ENCODE measurements at places on chromosomes 7 and 10. TPM values are rescaled to one million over a fixed set of nuclear protein-coding genes. Genes with fewer than 3 reads are reported as not detected.

UCMA gene
- not detected for total RNA-seq

SPDYE6 gene
- total RNA-seq: not detected

DNA sequence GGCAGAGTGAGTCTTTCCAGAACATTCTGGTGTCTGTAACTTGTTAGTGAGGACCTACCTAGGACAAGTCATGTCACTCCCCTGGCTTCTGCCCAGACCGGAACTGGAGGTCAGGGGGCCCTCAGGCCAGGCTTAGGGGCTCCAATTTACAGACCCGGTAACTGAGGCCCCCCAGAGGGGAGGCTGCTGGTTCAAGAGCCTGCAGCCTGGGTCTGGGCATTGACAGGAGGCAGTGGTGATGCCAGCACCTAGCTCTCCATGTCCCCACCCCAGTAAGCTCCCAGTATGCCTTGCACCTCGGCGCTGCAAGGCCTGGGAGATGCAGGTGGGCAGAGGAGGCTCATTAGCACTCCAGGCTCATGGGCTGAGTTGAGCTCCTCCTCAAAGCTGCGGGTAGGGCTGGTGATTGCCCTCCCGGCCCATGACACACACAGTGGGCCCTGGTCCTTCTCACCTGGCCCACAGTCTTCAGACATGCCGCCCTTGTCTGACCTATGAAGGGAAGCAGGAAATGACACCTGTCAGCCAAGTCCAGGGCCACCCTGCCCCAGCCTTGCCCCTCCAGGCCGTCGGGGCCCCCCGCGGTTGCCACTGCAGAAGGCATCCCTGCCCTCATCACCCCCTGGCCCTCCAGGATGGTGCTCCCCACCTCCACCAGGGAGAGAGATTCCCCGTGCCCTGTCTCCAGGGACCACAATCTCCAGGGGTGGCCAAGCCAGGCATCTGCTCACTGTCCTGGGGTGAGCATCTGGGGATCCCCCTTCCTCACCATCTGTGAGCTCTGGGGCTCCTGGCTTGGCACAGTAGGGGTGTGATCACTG lies 88.3 kb upstream of the TMEM248 start:
- no peaks in the 10 kb centered on the region for H3K4me1 ChIP-seq
- H3K36me3 ChIP-seq: no peaks in the 10 kb centered on the region
- no peak for DNase-seq
- H3K27ac ChIP-seq: no peak overlapping the region
- H3K4me3 ChIP-seq: no peak overlapping the region

DNA sequence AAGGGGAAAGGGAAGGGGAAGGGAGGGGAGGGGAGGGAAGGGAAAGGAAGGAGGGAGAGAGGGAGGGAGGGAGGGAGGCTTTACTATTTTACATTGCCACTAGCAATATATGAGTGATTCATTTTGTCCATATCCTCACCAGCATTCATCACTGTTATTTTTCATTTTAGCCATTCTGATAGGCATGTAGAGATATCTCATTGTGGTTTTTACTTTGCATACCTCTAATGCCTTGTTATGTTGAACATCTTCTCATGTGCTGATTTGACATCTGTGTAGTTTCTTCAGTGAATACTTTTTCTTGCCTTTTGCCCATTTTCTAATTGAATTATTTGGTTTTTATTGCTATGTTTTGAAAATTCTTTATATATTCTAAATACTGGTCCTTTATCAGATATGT lies 52.7 kb downstream of the GCC1 start:
- peaks cover 5% of the 10 kb centered on the region for H3K4me1 ChIP-seq
- no peak overlapping the region for H3K27ac ChIP-seq
- no peak for DNase-seq
- H3K36me3 ChIP-seq: no peaks in the 10 kb centered on the region

GPR26 gene
- not detected for total RNA-seq

- peak overlapping the region; percentile 32 for H3K27ac ChIP-seq
- H3K27me3 ChIP-seq: no peaks in the 10 kb centered on the region
- no peak overlapping the region for H3K4me3 ChIP-seq
These were observed 87.5 kb upstream of the GJD4 start for GRCh38 chr10:35517431-35518181.

GRCh38 chr7:148058753-148059152 lies 531.8 kb upstream of the C7orf33 start:
- DNase-seq: no peak
- H3K27ac ChIP-seq: no peak overlapping the region
- H3K36me3 ChIP-seq: no peaks in the 10 kb centered on the region
- H3K4me1 ChIP-seq: no peaks in the 10 kb centered on the region

CNPY1 gene
- not detected for total RNA-seq

DNA sequence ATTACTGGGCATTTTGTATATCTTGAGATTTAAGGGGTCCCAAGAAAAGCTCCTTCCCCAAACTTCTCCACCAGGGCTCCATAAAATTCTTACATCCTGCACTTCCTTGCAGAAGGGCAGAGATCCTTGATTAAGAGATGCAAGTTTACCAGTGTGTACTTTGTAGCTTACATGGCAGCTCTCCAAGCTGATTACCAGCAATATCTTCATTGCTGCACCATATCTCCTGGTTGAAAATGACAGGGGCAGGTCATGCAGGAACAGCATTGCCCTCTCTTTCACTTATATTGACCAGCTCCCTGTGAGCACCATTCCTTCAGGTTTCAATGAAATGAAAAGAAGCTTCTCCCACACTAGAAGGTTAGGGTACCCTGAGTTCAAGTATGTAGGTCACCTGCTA lies 184.6 kb upstream of the PHYHIPL start:
- no peaks in the 10 kb centered on the region for H3K27me3 ChIP-seq
- no peaks in the 10 kb centered on the region for H3K36me3 ChIP-seq
- H3K4me1 ChIP-seq: no peaks in the 10 kb centered on the region
- no peak for DNase-seq
- no peak overlapping the region for H3K4me3 ChIP-seq

DNA sequence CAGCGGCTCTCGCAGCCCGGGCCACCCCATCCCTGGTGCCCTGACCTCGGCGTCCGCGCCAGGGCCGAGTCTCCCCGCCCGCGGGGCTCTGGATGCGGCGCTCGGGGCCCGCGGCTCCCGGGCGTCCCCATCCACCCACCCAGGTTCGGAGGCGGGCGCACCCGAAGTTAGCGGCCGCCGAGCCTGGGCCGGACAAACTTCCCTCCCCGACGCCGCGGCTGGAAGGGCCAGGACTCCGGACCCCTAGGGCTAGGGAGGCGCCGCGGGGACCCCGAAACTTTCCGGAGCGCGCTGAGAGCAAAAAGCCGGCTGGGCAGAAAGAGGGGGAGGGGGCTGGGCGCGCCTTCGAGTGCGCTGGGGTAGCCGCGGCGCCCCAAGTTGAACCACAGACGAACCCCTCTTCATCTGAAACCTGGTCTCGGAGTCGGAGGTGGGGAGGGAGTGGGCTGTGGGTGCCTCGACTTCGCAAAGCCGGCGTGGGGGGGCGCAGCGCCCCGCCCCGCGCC lies 3.7 kb upstream of the ELFN1 start:
- peak overlapping the region; percentile 81 for H3K27ac ChIP-seq
- no peaks in the 10 kb centered on the region for H3K36me3 ChIP-seq
- H3K27me3 ChIP-seq: peaks cover 8% of the 10 kb centered on the region

TBX20 gene
- 132 TPM for total RNA-seq

KAZALD1 gene
- total RNA-seq: 7.5 TPM

FZD1 gene
- total RNA-seq: 16.9 TPM

FANK1 gene
- 0.67 TPM for total RNA-seq

GRCh38 chr10:122295451-122295809 lies 24.3 kb downstream of the BTBD16 start:
- H3K4me1 ChIP-seq: no peaks in the 10 kb centered on the region
- no peak overlapping the region for H3K4me3 ChIP-seq
- no peaks in the 10 kb centered on the region for H3K36me3 ChIP-seq
- H3K27me3 ChIP-seq: no peaks in the 10 kb centered on the region
- H3K27ac ChIP-seq: no peak overlapping the region

LIPN gene
- not detected for total RNA-seq

WNT16 gene
- 0.12 TPM for total RNA-seq

GRCh38 chr10:80526218-80526617 lies 11.5 kb upstream of the SH2D4B start:
- no peak overlapping the region for H3K4me3 ChIP-seq
- H3K4me1 ChIP-seq: no peaks in the 10 kb centered on the region
- no peaks in the 10 kb centered on the region for H3K36me3 ChIP-seq
- no peak for DNase-seq
- H3K27ac ChIP-seq: no peak overlapping the region

DNA sequence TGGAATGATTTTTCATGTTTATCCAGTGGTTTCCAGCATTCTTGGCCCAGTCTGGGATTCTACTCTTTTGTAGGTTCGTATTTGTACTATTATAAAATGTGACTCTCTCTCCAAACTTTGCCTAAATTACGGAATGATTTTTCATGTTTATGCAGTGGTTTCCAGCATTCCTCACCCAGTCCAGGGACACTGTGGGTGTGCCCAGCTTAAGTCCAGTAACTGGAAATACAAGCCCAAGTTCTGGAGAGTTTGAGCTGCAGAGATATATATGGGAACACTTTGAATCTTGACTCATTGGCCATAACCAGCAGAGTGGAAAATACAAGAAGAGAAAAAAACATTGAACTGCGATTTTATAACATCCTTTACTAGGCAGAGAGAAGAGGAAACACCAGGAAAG lies 5.9 kb upstream of the MAGI2 start:
- no peak for DNase-seq
- H3K4me1 ChIP-seq: peaks cover 26% of the 10 kb centered on the region
- H3K36me3 ChIP-seq: peaks cover 5% of the 10 kb centered on the region
- H3K4me3 ChIP-seq: no peak overlapping the region

DNA sequence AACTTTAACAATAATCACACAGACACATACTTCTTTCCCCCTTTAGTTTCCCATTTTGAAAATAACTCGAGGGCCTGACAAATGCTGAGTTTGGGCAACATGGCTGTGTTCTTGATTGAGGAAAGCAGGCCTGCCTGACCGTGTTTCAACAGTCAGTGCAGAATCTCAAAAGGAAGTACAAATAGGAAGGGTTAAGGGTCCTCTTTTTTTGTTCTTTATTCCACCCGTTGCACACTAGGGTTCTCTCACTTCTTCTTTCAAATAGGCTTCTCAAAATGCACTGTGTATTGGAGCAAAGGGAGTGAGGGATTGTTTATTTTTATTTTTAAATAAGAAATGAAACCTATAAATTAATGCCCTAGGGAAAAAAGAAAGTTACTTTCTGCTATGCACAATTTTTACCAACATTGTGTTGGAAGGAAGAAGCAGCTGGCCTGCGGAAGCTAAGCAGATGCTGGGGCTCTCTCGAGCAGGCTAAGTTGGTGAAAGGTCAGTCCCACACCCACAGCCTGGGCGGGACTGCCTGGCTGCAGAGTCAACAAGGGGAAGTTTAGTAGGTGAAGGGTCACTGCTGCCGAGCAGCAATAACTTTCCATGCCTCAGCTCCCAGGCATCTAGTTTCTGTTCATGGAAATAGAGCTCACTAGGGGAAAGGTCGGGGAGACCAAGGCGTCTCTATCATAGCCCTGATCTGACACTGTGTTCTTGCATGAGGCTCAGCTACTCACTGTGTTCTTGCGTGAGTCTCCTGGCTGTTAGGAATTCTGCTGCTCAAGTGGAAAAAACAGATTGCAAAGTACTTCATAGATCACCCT lies 12.2 kb upstream of the PDK4 start:
- peak; percentile 99 for DNase-seq
- H3K4me3 ChIP-seq: peak overlapping the region; percentile 9
- no peaks in the 10 kb centered on the region for H3K4me1 ChIP-seq
- no peaks in the 10 kb centered on the region for H3K36me3 ChIP-seq
- peak overlapping the region; percentile 97 for H3K27ac ChIP-seq

ASB10 gene
- 11.6 TPM for total RNA-seq

SEMA4G gene
- total RNA-seq: 4.0 TPM

ADAM22 gene
- 1.9 TPM for total RNA-seq

- H3K27me3 ChIP-seq: no peaks in the 10 kb centered on the region
- DNase-seq: no peak
- no peak overlapping the region for H3K4me3 ChIP-seq
- H3K27ac ChIP-seq: no peak overlapping the region
- H3K4me1 ChIP-seq: peaks cover 7% of the 10 kb centered on the region
These were observed 3.1 kb upstream of the FAM171A1 start for GRCh38 chr10:15374156-15374555.

DNA sequence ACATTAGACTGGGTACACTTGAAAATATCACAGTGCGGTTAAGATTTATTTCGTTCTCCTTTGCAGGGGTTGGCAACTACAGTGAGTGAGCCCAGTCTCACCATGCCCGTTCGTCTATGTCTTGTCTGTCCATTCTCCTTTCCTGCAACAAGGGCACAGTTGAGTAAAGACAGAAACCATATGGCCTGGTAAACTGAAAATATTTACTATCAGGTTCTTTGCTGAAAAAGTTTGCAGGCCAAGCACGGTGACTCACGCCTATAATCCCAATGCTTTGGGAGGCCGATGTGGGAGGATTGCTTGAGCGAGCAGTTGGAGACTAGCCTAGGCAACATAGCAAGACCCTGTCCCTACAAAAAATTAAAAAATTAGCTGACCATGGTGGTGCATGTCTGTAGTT lies 11.4 kb upstream of the KCTD7 start:
- no peak for DNase-seq
- H3K4me1 ChIP-seq: no peaks in the 10 kb centered on the region
- H3K27me3 ChIP-seq: no peaks in the 10 kb centered on the region
- no peak overlapping the region for H3K4me3 ChIP-seq
- no peak overlapping the region for H3K27ac ChIP-seq
- no peaks in the 10 kb centered on the region for H3K36me3 ChIP-seq

DNA sequence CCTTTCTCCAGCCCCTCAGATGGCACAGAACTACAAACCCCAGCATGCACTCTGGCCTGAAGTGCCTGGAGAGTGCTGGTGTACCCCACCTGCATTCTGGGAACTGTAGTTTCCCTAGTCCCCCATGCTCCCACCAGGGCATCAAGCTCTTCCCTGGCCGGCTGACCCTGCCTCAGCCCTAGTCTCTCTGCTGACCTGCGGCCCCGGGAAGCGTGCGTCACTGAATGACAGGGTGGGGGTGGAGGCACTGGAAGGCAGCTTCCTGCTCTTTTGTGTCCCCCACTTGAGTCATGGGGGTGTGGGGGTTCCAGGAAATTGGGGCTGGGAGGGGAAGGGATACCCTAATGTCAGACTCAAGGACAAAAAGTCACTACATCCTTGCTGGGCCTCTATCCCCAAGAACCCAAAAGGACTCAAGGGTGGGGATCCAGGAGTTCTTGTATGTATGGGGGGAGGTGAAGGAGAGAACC lies 2.1 kb downstream of the NOS3 start:
- peaks cover 48% of the 10 kb centered on the region for H3K4me1 ChIP-seq
- H3K36me3 ChIP-seq: no peaks in the 10 kb centered on the region
- DNase-seq: no peak
- H3K27me3 ChIP-seq: no peaks in the 10 kb centered on the region

GPR146 gene
- total RNA-seq: 13.4 TPM

DNA sequence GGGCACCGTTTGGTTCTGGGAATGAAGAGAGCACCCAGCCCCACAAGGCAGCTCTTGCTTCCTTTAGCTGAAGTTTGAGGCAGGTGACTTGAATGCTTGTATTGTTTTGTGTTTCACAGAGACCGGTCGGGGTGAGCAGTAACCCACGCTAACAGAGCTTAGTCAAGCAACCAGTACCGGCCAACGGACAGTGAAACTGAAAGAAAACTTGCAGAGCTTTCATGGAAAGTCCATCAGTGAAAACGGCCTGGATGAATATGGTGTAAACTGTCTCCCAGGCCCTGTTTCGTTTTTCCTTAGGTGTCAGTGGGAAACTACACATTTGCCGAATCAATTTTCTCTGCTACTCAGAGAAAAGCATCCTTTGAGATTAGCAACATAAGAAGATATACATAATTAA lies 101.1 kb downstream of the LYZL1 start:
- no peaks in the 10 kb centered on the region for H3K27me3 ChIP-seq
- H3K27ac ChIP-seq: no peak overlapping the region
- no peaks in the 10 kb centered on the region for H3K36me3 ChIP-seq
- no peak overlapping the region for H3K4me3 ChIP-seq
- DNase-seq: no peak

Data from right atrium auricular region (tissue), 2 donors.